ENCODE measurements at places on chromosomes 11 and 22.

- no peak for DNase-seq
These were observed 243.5 kb upstream of the ANO3 start for GRCh38 chr11:26088391-26088790.

DNA sequence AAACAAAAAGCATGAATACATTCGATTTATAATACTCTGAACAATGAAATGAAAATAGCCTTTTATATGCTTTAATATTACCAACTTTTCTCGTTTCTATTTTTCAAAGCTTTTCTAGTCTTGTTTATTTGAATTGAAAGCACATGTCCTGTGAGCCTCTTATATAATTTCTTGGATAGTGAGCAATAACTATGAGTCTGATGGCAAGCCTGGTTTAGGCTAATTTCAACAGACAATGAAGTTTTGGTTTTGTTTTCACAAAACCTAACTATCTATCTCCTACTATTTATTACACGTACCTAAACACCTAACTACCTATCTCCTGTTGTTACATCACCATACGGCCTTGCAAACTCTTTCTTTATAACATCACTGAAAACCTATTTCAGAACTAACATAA, 29.2 kb upstream of the CEP126 start:
- no peak for DNase-seq

DNA sequence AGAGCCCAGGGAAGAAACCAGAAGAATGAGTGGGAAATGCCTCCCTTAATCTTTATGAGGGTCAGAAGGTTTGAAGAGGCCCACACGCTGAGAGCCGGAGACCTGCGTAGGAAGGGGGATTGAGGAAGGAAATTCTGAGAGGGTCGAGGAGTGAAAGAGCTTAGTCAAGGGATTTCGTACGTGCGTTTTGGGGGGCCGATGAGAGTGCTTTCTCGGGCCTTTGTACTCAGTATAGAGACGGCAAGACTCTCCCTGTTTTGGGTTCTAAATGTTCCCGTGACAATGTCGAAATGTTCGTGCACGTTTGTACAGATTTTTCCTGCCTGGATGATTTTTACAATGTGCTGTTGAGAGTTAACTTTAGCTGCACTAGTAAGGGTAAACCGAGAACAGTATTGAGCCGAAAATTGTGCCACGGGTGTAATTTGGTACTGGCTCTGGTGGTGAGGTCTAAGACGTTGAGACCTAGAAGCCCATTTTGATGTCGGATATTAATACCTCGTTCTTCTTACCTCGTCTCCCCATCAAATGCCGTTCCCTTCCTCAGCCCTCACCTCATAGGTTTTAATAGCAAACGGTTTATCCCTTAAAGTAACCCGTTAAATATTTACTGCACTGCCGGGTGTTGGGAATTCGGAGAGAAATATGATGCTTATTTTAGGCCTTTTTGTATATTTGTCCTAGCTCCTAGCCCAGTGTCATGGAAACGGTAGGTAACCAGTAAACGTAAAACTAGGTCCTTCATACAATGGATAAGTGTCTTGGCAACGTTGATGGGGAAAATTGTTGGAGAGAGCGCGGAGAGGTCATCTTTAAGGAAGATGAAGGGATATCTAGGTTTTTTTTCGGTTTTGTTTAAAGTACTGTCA, 734 bp downstream of the C11orf58 start:
- DNase-seq: no peak

DNA sequence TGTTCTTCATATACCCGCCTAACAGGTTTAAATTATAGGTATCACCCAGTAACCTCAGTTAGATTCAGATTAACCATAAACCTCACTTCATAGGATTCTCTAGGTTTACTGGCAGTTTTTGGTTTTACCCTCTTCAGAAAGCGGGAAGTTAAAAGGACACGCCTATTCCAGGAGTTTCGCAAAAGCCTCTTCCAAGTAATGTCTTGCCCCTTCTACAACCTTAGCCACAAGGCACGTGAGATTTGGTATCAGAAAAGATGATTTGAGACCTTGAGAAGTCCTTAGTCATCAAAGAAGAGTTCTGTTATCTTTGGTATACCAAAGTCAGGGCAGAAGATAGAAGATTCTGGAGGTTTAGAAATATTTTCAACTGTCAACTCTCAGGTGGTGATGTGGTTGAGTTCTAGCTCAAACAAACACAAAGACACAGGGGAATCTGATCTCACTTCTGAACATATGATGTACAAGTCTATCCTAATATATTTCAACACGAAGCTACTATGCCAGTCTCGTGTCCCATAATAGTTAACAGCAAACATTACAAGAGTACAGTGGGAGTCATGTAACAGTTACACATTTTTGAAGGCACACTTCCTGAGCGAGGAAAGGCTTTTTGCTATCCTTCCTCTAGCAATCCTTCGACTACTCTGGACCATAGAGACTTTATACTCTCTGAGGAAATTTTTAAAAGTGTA, 103.5 kb downstream of the USP35 start:
- DNase-seq: no peak

- DNase-seq: no peak
These were observed 2.4 kb downstream of the LTBP3 start for GRCh38 chr11:65555693-65556231.

DNA sequence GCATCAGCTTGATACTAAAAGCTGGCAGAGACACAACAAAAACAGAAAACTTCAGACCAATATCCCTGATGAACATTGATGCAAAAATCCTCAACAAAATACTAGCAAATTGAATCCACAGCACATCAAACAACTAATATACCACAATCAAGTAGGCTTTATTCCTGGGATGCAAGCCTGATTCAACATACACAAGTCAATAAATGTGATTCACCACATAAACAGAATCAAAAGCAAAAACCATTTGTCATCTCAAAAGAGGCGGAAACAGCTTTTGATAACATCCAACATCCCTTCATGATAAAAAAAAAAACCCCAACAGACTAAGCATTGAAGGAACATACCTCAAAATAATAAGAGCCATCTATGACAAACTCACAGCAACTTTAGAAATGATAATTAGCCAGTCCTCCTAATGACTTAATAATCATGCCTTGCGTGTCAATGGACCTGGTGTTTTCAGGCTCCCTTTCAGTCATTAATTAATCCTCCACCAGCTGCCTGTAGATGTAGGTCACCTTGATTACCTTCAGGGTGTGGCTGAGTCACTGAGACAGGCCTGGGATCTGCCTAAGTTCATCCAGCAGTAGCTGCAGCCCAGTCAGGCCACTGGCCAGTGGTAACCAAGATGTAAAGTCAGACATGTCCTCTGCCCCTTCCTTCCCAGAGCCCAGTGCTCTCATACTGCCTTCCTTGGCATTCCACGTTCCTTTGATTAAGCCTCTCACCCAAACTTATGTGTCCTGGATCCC, 109.8 kb downstream of the EHF start:
- DNase-seq: no peak

GRCh38 chr11:29166306-29166705, 850.5 kb downstream of the KCNA4 start:
- DNase-seq: no peak

DNA sequence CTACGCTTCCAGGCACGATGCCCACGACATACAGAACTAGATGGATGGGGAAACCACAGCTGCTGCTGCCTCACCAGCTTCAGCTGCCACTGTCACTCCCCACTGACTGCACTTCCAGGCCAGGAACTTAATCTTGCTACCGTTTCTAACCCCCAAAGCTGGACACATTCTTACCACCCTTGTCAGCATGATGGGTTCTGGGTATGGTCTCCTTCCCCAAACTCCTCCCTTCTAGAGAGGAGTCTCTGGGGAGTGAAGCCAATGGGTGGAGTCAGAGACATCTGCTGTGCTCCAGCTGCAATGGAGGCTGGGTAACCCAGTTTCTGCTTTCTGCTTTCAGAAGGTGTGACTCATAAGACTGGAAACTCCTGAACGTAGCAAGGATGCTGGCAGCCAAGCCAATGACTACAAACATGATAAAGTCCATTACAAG, 87.0 kb upstream of the THY1 start:
- DNase-seq: no peak

DNA sequence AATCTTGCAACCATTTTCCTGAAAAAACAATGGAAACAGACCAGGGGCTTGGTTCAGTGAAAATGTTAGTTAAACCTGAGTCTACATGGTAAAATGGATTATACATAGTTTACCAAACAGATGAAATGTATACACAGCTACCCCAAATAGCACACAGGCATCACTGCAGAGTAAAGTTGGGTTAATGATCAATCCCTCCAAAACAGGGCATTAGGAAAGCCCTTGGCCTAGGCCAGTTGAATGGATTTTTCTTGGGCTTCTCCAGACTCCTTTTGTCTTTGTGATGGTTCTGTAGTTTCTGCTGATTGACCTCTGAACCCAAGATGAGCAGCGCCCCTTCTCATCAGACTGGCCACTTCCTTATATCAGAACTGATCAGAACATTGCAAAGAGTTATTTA, 173.5 kb downstream of the RRAS2 start:
- DNase-seq: no peak

DNA sequence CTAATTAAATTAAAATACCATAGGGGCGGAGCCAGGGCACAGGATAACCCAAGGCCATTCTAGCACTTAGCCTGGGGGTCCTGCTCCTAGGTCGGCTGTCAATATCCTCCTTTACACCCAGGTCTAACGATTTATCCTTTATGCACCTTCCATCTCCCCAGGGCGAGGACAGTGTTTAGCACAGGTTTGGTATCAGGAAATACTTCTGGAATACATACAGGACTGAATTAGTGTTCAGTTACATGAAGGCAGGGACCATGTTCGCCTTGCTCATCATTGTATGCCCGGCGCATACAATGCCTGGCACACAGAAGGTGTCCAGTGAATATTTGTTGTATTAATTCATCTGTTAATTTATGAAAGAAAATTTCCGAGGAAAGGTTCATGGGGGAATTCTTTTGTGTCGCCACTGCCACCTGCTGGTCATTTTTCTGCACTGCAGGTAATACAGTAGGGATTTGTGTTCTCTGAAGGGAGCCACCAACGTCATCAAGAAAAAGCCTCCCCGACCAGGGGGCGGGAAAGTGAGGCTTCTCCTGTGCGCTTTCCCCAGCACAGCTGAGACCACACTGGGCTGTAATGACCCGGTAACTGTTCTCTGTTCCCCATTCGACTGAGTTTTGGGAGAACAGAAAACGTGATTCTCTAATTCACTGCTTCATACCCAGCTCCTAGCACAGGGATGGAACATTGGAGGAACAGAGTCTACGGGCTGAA, 68.7 kb upstream of the ASPHD2 start:
- peak; percentile 63 for DNase-seq

GRCh38 chr11:783581-784015, 6.3 kb downstream of the CEND1 start:
- no peak for DNase-seq

DNA sequence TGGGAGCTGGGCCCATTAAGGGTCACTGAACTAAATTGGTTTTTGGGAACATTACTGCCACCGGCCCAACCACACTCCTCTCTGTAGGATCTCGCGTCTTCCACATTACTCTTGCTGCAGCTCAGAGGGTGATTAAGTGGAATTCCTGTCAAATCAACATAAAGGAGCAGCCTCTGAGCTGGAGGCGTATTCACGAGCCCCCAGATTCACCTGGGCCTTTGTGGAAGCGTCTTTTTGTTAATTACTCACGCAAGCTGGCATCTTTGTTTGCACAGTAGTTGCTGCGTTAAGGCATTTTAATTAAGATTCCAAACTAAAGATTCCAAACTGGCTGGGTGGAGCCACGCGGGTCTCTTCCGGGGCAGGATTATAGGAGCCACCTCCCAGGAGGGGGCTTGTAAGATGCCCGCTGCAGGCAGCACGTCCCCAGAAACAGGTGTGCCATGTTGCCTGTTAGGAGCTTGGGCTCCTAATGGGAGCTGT, 21.5 kb upstream of the RFPL3 start:
- DNase-seq: no peak

DNA sequence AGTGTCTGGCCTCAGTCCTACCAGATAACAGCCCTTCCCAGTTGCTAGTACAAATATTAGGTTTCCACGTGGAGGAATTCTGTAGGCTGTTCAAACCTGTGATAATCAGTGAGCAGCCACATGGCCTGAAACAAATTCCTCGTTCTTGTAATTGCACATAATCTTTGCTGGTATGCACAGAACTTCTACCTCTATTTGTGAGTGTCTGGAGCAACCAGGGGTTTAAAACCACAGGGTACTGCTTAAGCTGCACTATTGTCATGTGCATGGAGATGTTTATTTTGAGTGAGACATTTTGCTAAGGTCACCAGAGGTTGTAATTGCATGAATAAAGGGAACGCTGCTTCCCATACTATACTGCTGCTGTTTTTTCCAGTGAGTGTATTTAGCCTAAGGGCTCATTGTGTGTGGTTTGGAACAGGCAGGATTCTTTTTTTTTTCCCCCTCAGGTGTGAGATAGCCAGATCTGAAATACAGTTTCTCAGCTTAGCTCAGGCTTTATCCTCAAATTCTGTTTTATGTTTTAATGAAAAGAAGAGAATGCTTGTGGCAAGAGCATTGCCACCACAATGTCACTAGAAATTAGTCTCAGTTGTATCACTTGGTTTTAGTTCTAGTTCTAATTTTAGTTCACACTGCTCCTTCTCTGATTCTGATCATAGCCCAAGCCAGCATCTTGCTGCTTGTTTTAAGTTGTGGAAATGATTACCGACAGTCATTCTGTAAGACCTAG, 60.5 kb downstream of the CYB5R2 start:
- no peak for DNase-seq

- DNase-seq: no peak
These were observed 1116.0 kb downstream of the TBC1D22A start for GRCh38 chr22:47878460-47878859.

GRCh38 chr22:38859581-38860282, 12.3 kb downstream of the CBX6 start:
- DNase-seq: no peak

DNA sequence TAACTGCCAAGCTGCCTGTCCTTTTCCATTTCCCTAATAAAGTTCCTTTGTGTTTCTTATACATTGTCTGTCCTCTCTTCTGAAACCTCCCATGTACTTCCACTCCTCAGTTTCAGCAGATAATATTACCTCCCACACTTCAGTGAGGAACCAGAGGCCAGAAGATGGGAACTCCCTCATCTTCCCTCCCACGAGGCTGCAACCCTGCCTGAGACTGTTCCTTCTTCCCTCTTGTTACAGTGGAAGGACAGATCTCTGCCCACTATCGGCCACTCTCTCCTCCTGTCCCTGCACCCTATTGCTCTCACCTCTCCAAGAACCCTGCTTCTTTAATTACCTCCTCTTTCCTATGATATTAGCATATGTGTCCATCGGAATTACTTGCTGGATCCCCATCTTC, 38.1 kb upstream of the SWAP70 start:
- DNase-seq: no peak
